ENCODE measurements at places on chromosomes 6 and 20.

DNA sequence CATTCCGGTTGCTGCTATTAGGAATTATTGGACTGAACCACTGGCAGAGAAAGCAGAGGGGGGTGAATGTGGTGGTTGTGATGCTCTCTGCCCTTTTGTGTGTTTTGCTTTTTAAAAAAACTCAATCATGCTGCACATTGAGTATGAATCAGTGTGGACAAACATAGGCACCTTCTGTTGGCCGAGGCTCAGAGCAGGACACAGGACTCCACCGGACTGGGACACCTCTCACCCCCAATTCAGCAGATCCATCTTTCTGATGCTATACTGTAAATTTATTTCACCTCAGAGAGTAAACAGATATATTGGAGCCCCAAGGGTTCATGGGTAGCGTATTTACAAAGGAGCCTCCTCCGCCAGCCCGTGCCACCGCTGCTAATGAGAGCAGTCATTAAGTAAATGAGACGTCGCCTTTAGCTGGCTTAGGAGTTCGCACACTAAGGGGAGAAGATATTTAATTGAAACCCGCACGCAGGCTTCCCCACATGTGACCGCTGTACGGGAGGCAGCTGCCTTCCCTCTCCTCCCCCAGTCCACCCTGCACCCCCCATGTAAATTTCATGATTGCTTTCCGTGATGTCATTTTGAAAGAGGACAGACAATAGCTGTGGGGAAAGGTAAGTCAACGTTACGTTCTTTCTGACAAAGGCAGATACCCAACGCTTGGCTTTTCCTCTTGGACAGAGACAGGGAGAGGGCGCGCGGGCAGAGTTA, at the start of gene MYT1:
Gene MYT1, plus strand, starts transcription at position 330 of the 714 bp plus-strand sequence. CDS start 34,410 bp downstream, outside the sequence.
- DNase-seq = peak; percentile 94

DNA sequence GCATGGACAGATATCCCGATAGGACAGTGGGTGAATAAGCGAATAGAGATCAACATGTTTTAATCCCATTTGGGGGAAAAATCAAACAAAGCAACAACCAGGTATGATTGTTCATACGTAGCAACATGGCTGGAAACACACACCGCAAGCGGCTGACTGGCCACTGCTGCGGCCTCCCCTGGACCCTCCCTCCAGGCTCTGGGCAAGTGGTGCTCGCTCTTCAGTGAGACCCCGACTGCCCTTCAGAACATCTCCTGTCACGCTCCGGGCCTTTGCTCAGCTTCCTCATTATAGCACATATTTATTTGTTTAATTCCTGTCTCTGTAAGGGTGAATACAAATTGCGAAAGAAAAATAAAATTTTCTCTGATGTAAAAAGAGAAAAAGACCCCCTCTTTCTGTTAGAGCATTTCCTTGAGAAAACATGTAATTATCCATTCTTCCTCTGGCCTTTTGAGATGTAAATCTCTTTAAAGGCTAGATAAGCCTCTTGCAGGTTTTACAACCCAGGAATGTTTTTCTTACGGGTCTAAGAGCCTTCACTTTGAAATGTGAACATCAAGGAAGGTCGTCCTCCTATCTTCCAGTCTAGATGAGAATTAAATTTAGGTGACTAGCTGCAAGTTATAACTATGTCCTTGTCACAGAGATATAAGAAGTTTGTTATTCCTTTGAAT, 11.0 kb upstream of the FAM210B start:
- DNase-seq = no peak

GRCh38 chr6:134640229-134640628, 309.7 kb downstream of the ALDH8A1 start:
- no peak for DNase-seq

GRCh38 chr6:129671442-129672340, 38.3 kb downstream of the ARHGAP18 start:
- no peak for DNase-seq

GRCh38 chr6:145036848-145037567, 698.3 kb downstream of the EPM2A start:
- no peak for DNase-seq

GRCh38 chr6:106880952-106881351, 93.6 kb downstream of the CD24 start:
- DNase-seq = no peak

DNA sequence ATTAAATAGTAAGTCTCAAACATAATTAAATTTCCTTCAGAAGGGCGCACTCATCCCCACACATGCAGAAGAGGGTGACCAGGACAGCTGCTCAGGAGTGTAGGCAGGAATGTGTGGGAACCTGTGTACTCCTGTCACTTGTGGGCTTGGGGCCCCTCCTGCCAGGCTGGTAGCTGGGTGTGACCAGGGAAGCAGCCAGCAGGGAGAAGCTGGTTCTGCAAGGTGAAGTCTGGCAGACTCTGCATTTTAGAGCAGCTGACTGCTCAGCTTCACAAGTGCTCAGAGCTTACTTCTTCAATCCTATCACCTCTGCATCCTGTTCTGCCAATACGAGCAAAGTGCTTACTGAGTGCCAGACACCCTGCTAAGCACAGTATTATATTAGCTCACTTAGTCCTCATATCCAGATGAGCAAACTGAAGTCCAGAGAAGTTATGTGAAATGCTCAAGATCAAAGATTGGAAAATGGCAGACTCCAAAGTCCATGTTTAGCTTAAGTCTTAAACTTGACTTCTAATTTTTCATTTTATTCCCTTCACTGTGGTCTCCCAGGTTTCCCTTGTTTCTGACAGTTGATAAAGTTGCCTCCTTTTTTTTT, 27.9 kb downstream of the ELMO2 start:
- no peak for DNase-seq

DNA sequence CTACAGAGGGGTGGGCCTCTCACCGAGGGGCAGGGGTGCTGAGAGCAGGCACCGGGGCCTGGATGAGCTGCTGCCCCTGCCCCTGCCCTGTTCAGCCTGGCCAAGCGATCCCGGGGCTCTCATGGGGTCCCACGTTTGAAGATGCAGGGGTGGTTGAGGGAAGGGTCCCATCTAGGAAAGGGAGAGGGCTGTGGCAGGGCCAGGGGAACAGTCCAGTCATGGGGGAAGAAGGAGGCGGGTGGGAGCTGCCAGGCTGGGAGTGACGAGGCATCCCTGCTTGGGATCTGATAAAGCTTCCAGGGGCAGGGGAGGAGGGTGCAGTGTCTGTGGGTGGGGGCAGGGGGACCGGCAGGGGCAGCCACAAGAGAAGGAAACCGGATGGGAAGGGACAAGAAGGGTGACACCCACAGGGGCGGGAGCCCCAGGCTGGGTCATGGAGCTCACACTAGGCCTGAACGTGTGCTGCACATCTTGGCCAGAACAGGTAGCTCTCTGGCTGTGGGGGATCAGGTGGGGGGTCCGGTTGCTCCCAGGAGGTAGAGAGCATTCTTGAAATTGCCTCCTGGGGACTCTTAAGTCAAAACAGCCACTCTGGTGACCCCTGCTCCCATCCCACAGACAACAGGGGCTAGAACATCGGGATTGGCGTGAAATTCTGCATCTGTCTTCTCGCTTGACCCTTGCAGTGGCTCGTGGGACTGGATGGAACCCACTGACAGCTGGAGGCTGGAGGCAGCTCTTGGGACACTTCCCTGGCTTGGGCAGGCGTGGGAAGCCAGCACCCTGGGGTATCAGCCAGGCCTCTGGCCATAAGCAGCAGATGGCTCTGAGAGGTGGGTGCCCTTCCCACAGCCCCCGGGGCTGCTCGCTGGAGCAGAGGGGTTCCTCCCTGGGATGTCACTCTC, 58.0 kb upstream of the GATA5 start:
- DNase-seq = no peak

- no peak for DNase-seq
These were observed 248.9 kb upstream of the FOXQ1 start for GRCh38 chr6:1062786-1063545.

DNA sequence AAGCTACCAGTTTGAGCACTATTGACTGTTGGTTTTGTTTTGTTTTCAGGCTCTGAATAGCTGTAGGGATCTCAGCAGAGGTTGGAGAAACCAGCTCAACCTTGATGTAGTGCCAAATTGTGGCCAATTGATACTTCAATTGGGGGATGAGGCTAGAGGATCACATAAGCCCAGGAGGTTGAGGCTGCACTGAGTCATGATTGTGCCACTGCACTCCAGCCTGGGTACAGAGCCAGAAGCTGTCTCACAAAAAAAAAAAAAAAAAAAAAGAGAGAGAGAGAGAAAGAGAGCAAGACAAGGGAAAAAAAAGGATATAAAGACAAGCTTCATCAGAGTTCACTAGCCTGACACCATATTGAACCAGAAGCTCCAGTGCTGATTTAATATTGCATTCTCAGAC, 702.1 kb downstream of the FRK start:
- no peak for DNase-seq

DNA sequence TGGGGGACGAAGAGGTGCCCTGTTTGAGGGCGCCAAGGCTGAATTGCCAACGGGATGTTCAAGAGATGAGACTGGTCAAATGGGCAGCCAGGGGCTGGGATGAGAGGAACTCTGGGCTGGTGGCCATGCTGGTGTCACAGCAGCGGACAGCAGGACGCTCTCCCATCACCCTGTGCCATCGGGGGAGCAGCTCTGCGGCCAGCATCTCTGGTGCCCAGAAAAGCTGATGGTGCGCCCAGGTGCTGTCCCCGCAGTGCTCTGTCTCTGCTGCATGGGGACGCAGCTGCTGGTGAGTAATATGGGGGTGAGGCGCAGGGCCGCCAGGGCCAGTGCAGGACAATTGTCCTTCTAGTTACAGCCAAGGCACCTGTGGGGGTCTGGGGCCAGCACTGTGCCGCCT, 4.9 kb upstream of the HRH3 start:
- no peak for DNase-seq

DNA sequence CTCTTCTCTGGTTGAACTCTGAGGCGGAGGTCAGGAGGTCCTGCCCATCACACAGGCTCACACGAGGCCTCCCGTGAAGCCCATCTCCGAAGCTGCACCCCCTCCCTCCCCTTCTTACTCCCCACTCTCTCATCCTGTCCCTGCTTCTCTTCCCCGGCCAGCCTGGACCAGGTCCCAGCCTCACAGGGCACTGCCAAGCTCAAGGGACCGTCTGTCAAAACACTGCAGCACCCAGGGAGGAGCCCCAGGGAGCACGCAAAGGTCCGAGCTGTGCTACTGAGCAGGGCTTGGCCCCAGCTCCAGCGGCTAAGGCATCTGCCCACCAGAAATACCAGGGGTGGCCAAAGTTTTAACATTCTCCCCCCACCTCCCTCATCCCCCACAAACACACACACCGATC, 70.0 kb downstream of the PSMG4 start:
- DNase-seq = no peak

DNA sequence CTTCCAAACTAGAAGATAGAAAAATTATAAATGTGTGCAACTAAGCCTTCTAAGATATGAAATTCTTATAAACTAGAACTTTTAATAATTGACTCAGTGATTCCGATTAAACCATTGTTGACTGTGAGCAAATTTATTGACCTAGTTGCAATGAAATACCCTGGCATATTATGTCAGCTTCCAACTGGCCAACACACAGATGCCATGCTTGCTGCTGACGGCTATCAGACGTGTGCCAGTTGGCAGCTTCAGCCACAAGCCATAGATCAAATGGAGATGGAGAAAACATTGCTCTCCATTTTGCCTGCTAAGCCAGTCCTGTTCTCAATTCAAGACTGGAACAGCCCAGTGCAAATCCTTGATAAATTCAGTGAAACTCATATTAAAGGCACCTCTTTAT, 101.7 kb upstream of the HDGFL1 start:
- DNase-seq = no peak

GRCh38 chr6:106612671-106613416, 16.5 kb downstream of the RTN4IP1 start:
- no peak for DNase-seq

GRCh38 chr6:107658920-107659865, 164.9 kb downstream of the SCML4 start:
- DNase-seq = no peak

- no peak for DNase-seq
These were observed 35.9 kb downstream of the ZC3H12D start for GRCh38 chr6:149448821-149449453.

- DNase-seq = no peak
These were observed 65.8 kb downstream of the REV3L start for GRCh38 chr6:111417181-111417585.

- DNase-seq = no peak
These were observed 159.9 kb upstream of the TOP1 start for GRCh38 chr20:40868551-40869217.

DNA sequence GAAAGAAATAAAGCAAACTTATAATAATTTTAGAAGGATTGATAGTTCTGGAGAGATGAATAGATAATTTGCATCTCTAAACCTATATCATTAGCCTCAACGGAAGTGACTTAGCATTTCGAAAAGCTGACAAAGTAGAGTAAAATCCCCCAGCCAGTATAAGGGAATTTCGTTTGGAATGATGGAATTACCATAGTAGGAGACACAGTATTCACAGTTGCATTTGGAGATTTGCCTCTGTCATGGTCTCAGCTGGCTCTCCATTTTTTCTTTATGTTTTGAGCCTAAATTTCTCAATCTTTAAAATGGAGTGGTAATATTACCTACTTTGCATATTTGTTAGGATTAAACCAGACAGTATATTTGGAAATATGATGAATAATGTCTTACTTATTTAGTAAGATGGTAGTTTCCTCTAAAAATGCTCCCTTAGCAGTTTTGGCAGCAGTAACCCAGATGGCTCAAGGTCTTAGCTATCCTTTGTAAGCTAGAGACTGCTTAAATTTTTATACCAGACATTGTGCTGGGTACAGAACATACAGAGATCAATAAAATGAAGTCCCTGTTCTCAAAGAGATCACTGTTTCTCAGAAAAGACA, 58.2 kb downstream of the SMAP1 start:
- DNase-seq = no peak

DNA sequence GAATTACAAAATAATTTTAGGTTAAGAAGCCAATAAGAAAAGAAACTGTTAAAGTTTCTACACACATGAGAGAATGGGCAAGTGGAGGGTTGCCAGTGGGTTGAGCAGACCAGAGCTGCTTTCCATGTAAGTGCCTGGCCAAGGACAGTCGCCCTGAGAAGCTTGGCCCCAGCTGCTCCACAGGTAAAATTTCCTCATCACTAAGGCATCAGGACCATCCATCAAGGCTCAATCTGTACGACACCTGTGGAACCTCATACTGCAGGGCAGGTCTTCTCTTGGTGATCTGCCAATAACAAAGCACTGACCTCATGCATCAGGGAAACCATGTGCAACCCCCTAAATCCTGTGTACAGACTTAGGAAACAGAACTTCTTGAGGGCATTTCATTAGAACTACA, 115.4 kb downstream of the INSM1 start:
- DNase-seq = no peak

DNA sequence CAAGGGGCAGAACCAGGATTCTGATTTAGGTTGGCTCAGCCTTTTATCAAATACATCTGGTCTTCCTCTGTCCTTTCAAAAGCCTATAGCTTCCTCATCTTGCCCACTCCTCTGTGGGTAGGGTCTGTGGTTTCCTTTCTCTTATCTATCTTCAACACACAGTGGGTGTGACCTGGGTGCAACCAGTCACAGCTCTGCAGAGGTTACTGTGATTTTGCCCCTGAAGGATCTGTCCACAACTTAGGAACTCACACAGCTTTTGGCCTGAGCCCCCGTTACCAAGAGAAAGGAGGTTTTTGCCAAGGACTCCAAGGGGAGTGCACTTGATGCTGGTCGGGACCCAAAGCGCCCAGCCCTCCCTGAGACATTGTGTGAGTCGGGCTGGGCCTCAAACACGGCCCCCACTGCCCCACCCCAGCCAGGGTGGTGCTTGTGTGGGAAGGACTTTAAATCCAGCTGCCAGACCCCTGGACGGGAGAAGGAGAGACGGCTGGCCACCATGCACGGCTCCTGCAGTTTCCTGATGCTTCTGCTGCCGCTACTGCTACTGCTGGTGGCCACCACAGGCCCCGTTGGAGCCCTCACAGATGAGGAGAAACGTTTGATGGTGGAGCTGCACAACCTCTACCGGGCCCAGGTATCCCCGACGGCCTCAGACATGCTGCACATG, at the start of gene PI16:
Gene PI16, plus strand, starts transcription at position 477 of the 670 bp plus-strand sequence. Its CDS starts 23 bp downstream, at position 500.
- DNase-seq = no peak
